Fibroblast of the aortic adventitia (primary cell): ENCODE measurements at places on chromosomes 3 and 15. TPM values are rescaled to one million over a fixed set of nuclear protein-coding genes. Genes with fewer than 3 reads are reported as not detected.

The SLC15A2 gene
- total RNA-seq, result 0.18 and 0.25 TPM in 2 replicates

The FOXL2 gene
- under 0.01 TPM in 1 of 2 replicates, not detected in the other for total RNA-seq

GRCh38 chr3:179933080-179933479 lies 103.7 kb downstream of the PEX5L start:
- DNase-seq, result no peak

DNA sequence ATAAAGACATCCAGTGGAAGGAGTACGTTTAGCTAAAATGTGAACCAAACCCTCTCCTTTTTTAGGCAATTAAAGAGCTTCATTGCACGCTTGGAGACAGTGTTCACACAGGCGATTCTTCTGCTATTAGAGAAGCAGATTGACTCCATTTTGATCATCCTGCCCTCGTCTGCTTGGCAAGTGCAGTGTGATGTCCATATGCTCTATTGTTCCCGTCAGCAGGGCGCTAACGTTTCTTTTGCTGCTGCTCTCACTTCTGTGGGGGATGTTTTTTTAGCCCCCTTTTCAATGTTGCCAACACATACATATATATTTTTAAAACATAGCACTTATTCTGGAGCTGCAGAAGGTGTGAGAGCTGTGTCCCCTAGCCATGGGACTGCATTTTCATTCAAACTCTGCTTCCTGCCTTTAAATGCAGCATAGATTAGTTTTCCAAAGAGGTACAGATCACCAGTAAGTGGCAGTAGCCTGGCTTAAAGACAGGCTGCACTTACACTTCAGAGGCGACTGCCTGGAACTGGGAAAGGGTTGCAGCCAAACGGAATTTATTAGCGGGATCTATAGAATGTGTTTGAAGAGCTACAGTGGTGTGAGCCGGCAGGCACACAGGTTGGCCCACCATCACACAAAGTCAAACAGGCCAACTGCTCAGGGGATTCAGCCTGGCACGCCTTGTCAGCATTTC lies 292.6 kb upstream of the DPH6 start:
- no peak for DNase-seq

- DNase-seq, result no peak
These were observed 2.6 kb downstream of the SMAD3 start for GRCh38 chr15:67067930-67068551.

DNA sequence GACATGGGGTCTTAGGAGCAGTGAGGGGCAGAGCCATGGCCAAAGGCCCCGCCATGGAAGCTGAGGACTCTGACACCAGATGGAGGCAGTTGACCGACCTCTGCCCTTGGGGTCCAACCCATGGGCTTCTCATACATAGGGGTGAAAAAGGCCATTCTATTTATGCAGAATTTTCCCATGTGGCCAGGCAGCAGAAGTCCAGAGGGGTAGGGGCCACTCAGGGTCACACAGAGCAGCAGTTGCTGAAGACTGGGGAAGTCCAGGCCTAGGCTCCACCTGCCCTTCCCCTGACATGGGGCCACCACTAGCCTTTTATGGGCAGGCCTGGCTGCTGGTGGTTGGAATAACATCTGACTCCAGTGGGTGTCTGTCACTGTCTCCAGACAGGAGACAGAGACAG lies 6.4 kb downstream of the PRSS50 start:
- DNase-seq, result no peak

DNA sequence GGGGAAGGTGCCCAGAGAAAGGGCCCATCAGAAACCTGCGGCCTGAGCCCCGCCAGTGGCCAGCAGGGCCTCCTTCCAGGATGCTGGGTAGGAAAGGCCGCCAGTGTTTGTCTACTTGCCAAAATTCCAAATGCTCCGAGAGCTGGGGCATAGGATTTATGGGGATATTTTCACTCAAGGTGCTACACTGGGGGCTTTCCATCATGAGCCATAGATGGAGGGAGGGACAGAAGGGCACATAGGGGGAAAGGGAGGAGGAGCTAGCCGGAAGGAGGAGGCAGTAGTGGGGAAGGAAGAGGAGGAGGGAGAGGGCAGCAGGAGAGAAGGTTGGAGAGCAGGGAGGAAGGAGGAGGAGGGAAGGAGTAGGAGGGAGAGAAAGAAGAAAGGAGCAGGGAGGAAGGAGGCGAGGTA lies 494.7 kb upstream of the PROK2 start:
- no peak for DNase-seq
